ENCODE measurements at places on chromosomes 7 and 10.

GRCh38 chr7:80929619-80930018 is 10.8 kb upstream of the SEMA3C start:
- no peak for DNase-seq

DNA sequence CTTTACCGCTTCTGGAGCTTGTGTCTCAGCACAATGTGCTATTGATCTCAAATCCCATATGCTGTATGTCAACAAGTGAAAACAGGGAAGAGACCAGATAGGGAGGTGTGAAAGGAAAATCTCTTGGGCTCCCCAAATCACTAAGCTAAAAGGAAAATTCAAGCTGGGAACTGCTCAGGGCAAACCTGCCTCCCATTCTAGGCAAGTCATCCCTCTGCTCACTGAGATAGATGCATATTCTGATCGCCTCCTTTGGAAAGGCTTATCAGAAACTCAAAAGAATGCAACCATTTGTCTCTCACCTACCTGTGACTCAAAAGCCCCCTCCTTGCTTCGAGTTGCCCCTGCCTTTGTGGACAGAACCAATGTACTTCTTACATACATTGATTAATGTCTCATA is 161.1 kb upstream of the LYZL1 start:
- no peak for DNase-seq

DNA sequence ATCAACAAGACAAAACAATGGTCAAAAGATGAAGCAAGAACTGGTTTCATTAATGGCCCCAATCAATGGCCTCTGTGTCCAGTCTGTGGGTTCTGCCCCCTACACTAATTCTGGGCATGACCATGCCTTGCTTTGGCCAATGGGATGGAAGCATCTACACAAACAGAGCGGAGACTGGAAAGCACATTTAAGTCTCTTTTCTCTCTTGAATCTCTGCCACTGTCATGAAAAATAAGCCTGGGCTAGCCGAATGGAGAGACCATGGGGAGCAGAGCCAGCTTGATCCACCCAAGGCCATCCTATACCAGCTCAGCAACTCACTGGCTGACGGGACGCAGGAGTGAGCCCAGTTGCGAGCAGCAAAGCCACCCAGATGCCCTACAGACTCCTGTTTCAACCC is 30.9 kb downstream of the ANKRD16 start:
- no peak for DNase-seq

GRCh38 chr7:144454-144826 is 47.9 kb upstream of the FAM20C start:
- DNase-seq: no peak

DNA sequence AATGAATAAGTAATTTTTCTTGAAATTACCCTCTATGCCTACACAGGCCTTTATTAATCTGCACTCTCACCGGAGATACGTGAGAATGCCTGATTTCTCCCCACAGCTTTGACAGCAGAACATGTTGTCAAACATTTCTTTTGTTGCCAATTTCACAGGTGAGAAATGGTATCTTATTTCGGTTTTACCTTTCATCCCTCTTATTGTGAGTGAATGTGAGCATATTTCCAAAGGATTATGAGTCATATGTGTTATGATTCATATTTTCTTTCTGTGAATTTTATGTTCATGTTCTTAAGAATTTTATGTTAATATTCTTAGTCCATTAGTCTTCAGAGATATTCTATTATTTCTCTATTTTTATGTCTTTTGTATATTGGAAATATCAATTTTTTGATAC is 965.1 kb downstream of the CCSER2 start:
- DNase-seq: no peak

DNA sequence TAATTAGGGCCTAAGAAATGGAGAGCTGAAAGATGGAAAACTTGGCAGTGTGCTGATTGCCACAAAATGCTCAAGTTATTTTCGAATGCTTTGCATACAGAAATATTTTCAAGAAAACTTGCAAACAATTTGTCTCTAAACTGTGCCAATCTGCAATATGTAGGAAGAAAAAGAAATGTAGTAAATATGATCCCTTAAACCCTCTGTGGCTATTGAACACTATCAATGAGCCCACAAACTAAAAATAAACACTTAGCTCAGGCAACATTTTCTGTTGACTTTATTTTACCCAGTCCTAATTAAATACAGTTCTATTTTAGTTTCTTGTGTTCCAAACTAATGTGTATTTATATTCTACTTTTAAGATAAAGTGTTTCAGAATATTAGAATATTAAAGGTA is 342.1 kb downstream of the SEMA3D start:
- no peak for DNase-seq

- DNase-seq: no peak
Measured at GRCh38 chr7:631964-632830, 94.3 kb upstream of the DNAAF5 start.

DNA sequence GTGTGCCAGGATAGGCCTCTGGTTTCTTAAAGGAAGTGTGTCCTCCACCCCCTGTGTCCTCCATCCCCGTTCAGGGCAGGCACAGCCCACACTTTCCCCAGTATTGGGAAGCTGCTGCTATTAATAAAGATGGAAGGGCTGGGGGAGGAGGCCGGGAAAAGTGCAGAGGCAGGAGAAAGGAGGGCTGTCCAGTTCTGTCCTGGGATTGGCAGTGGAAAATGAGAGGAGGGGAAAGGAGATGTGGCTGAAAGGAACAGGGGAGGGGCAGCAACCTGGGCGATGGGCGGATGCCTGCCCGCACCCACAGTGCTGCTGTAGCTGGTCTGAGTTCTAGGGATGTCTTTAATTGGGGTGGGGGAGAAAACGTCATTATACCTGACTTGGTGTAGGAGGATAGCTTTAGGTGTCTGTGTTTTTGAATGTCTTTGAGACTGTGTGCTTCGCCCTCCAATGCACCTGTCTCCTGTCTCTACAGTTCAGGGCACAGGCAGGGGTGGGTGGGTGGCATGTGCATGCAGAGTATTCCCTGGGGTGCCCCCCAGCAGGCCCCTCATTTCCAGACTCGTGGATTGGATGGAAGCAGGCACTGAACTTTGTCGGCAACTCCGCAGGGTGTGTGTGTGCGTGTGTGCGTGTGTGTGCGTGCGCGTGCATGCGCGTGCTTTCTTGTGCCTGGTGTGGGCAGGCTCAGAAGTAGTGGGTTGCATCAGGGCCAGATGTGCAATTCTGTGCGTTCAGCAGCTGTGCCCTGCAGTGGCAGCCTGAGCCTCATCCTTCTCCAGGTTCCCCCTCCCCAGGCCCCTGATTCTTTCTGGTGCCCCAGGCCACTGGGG is 2.5 kb downstream of the TRIM8 start:
- DNase-seq: no peak

GRCh38 chr7:9698375-9698774 is 1265.0 kb downstream of the NXPH1 start:
- no peak for DNase-seq

GRCh38 chr7:67825356-67825755 is 828.7 kb downstream of the TYW1 start:
- DNase-seq: no peak

GRCh38 chr10:69915215-69915560 is 113.5 kb downstream of the COL13A1 start:
- no peak for DNase-seq

- no peak for DNase-seq
Measured at GRCh38 chr10:89392974-89393373, 551 bp downstream of the IFIT1 start.

DNA sequence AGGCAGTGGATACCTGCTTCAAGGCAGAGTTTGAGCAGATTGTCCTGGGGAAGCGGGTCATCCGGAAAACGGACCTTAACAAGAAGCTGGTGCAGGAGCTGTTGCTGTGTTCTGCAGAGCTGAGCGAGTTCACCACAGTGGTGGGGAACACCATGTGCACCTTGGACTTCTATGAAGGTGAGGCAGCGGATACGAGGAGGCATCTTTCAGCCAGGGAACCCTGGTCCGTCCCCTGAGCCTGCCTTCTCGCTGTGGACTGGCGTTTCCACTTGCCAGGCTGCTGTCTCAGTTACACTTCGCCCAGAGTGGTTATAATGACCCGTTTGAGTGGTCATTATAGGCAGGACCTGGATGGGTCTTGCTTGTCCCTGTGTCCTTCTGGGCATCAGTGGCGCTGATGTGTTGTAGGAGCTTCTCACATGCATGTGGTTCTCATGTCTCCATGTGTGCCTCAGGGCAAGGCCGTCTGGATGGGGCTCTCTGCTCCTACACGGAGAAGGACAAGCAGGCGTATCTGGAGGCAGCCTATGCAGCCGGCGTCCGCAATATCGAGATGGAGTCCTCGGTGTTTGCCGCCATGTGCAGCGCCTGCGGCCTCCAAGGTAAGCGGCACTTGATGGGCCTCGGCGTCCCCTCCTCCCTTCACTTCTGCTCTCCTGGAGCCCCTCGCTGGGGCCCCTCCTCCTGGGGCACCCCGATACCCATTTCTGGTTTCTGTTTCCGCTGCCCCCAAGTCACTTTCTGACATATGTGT is 18.0 kb downstream of the UPP1 start:
- DNase-seq: no peak

- no peak for DNase-seq
Measured at GRCh38 chr10:42929993-42930392, 146.9 kb upstream of the RET start.

DNA sequence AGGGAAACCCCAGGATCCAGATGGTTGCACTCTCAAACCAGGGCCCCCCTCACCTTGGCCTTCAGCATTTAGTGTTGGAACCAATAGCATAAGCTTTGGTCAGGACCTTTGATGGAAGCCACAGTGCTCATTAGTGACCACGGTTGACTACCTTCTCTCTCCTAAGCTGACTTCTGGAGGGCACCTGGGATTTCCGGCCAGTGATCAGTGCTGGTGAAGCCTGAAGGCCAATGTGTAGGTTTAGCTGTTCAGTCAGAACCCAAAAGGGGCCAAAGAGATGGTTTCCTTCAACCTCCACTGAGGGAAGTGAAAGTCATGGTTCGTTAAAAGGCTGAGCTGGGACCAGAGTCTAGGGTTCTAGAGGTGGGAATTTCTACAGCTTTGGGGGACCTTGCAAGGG is 46.4 kb downstream of the TCF7L2 start:
- no peak for DNase-seq

GRCh38 chr10:50336140-50336539 is 84.8 kb upstream of the ASAH2 start:
- DNase-seq: no peak

DNA sequence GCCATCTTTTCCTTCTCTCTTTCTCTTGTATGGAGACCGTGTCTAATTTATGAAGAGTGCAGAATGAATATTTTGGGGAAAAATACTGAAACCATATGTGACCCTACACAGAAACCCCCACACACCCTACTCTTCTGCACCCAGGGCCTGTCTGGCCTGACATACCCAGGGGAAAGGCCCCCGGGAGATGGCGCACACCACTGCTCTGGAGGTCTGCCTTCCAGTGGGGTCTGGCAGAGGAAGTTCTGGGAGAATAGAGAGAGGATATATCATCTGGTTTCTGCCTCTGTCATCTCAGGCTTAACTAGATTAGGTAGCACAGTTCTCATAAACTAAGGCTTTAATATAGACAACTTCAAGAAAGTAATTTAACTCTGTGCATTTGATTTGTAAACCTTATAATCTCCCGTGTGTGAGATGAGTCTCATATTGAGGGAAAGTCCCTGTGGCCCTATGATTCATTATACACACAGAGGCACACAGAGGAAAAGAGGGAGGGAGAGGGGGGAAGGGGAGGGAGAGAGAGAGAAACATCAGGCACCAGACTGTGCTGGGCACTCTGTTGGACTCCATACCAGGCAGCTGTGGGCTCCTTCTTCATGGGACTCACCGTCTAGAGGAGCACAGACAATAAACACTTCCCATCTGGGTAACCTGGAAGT is 123.3 kb downstream of the AOAH start:
- DNase-seq: no peak

DNA sequence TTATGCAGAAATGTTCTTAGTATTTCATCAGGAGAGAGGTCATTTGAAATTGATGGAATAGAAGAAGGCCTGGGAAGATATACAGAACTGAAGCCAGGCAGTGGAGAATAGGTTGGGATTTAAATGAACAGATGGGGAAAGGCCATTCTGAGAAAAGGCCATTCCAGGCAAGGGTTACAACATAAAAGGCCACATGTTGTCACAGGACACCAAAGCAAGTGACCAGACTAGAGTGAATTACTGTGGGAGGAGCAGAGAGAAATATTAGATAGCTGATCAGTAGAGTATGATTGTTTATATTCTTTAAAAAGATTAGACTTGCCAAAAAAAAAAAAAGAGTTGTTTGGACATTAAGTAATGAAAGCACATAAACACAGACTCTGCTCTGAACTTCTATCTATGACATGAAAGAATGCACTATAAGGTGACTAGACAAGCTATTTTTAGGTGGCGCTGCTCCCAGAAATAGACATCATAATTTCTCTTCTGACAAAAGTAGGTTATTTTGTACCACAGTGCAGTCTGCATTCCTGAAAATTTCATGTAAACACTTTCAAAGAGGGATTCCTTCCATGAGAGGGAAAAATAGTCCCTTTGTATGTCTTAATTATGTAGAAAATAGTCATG is 55.2 kb upstream of the DKK1 start:
- DNase-seq: no peak

Measured in SW 1271 (cell line).